ENCODE measurements at places on chromosomes 11 and 22.

GRCh38 chr11:64667154-64667745 lies 55.7 kb downstream of the NRXN2 start:
- no peak for DNase-seq

DNA sequence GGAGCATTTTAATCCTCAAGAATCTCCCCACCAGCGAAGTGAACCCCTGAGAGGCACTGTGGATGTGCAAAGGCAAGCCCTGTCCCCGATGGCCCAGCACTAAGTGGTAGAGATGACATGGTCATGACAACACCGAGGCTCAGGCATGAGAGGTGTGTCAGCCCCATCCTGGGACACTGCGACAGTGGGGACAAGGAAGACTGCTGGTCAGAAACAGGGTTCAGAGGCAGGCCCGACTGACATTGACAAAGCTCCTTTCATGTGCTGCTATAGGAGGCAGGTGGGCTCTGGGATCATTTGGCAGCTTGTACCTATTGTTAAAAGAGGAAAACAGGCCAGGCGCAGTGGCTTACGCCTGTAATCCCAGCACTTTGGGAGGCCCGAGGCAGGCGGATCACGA lies 54.3 kb upstream of the MYEOV start:
- no peak for DNase-seq

DNA sequence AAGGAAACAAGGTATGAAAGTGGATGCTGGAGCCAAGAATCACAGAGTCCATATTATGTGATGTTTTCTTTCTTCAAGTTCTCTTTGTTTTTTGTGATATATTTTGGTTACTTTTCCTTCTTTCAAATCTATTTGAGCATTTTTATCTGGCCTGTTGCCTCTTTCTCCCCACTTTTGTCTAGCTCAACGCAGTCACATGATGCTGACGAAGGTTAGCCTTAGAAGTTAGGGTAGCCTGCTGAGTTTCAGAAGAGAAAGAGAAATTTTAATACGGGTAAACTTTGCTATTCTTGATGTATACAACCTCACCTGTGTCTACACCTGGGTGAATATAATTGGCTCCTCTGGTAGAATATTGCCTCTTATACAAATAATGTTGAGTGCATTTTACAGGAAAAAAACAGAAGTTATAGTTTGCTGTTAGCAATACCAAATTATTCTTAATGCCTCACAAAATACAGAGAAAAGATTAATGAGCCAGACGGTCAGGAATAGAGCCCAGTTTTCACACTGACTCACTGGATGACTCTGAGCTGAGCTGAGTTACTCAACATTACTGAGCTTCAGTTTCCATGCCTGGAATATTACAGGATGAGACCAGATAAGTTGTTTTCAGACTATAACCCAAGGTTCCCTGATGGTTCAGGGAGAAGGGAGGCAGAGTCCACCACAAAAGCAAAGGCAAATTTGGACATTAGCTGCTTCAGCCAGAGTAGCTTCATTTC lies 161.6 kb upstream of the BDNF start:
- DNase-seq = no peak

- DNase-seq = no peak
These were observed 106.2 kb upstream of the USP47 start for GRCh38 chr11:11735586-11735985.

- no peak for DNase-seq
These were observed 3.5 kb upstream of the FERMT3 start for GRCh38 chr11:64202992-64203391.

- no peak for DNase-seq
These were observed 11.9 kb upstream of the NXF1 start for GRCh38 chr11:62817129-62817528.

GRCh38 chr22:42772647-42773046 lies 52.0 kb upstream of the A4GALT start:
- DNase-seq = no peak

GRCh38 chr11:6757373-6757967 lies 14.3 kb downstream of the OR2AG2 start:
- no peak for DNase-seq

DNA sequence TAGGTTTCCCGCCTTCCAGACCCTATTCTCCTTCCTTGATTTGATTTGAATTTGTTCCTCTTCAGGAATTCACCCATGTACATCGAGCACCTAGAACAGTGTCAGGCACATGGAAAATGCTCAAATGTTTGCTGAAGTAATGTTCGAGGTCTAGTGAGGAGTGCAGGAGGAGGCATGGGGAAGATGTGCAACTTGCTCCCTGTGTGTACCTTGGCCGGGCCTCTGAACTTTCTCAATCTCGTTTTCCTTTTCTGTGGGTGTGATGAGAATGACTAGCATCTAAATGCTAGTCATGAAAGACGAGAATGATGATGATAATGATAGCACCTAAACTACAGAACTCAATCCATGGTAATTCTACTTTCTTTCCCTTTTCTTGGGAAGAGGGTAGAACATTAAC lies 279.1 kb upstream of the PLET1 start:
- no peak for DNase-seq

DNA sequence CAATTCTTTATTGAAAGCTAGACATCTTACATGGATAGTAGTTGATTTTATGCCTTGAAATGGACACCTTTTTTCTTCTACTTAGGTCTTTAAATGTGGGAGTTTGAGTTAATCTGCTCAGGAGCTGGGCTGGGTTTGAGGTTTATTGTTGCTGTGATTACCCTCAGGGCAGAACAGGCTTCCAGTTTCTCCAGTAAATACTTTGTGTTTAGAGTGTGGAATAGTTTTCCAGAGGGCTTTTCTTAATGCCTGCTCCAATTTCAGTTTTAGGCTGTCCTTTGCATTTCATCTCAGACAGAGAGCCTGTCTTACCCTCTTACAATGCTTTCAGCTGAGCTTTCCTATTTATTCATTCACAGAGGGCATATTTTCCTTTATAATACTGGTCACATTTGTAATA lies 69.9 kb upstream of the ADORA2A start:
- no peak for DNase-seq

DNA sequence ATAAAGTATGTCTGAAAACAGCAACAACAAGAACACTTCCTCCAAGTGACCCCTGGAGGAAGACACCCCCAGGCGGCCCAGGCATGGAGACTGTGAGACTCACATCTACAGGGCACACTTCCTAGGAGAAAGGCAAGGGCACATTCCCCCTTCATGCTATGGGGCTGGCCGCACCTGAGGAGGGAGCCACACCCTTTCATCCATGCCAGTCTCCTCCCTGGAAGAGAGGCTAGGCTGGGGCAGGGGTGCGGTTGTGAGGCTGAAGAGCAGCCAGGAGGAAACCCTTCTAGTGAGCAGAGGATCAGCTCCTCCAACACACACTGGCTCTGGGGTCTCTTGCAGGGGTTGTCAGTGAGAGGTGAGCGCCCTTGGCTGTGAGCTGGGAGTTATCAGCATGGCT lies 678.8 kb downstream of the NTM start:
- DNase-seq = no peak

DNA sequence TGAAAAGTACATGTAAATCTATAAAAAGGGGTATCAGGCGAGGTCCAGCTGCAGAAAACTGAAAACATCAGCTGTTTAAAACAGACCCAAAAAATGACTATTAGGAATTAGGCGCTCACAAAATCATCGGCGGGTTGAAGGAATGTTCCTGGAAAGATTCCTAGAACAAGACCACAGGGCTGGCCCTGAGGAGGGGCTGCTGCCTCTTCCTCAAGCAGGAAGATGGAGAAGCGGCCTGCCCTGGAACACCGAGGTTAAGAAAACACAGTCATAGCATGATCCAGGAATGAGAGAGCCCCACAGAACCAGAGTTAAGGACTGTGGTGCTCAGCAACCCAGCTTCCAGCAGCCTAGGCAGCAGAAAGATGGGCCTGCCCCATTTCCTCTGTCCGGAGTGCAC lies 78.4 kb downstream of the C11orf91 start:
- no peak for DNase-seq

DNA sequence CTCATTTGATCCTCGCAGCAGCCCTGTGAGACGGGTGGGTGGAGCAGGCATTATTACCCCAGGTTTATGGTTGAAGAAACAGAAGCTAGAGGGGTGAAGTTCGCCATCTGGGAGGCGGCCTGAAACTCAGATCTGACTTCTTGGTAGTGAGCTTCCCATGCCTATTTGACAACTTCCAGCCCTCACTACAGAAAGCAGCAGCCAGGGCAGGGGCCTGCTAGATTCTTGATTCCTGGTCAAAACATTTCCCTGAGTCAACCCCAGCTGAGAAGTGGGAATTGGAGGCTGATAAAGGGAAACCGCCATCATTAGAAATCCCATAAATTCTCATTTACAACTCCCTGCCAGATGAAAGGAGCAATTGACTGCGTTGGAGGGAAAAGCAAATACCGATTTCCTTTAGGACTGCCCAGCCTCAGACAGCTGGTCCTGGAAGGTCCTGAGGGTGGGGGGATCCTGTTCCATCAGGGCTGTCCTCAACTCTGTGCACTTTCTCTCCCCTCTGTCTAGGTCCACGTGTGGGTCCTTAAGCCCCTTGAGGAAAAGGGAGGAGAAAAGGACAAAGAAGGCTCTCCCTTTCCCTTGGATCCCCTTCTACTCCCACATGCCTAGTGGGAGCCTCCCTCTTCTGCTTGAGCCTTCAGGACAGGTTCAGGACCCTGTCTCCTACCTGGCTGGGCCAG lies 10.2 kb upstream of the NECTIN1 start:
- DNase-seq = no peak

- no peak for DNase-seq
These were observed 37.1 kb downstream of the IGHMBP2 start for GRCh38 chr11:68940651-68941323.

- no peak for DNase-seq
These were observed 63.6 kb downstream of the CD82 start for GRCh38 chr11:44628730-44629700.

DNA sequence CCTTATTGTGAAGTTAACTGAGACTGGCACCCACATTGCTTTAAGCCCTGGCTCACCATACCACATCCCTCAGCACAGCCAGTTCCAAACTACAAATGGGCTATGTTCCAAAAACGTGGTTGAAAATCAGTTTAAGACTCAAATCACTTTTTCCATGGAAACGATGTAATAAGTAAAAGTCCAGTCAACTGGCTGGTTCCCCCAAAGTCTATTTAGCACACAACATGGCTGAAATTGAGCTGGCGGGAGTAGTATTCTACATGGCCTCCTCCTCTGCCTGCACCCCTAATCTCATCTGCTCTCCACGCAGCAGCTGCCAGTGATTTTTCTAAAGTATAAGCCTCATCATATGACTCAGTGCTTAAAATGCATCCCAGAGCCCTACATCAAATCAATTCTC lies 40.9 kb upstream of the BIRC3 start:
- DNase-seq = no peak

DNA sequence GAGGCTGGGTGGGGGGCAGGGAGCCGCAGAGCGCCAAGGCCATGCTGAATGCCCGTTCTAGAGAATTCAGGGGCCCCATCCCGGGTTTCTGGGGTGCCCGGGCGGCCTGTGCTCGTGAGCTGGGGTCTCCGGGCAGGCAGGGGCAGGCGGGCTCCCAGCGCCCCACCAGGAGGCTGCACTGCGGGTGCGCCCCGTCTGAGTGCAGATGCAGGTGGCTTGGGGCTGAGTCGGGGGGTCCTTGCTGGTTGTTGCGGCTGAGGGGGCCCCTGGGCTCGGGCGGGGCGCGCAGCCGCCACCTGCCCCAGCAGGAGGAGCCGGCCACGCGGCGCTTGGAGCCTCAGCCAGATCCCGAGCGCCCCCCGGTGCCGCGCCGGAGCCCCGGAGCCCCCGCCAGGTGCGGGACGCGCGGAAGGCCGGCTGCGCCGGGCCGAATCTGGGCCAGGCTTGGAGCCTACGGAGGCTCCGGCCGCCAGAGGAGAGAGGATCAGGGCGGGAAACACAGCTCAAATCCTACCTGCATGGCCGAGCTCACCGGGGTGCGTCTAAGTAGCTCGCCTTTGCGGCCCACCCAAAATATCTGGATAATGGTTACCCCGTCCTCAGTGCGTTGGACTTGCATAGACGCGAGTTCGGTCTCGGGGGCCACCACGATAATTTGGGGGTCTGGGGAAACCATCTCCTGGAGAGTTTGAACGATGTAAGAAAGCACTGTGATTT lies 590 bp upstream of the IGF2 start:
- DNase-seq = no peak

- DNase-seq = no peak
These were observed 22.3 kb downstream of the ARHGAP42 start for GRCh38 chr11:100709233-100709957.

- no peak for DNase-seq
These were observed 6.6 kb downstream of the RTL6 start for GRCh38 chr22:44491269-44492035.

- no peak for DNase-seq
These were observed 8.2 kb downstream of the CBX7 start for GRCh38 chr22:39144101-39144767.

DNA sequence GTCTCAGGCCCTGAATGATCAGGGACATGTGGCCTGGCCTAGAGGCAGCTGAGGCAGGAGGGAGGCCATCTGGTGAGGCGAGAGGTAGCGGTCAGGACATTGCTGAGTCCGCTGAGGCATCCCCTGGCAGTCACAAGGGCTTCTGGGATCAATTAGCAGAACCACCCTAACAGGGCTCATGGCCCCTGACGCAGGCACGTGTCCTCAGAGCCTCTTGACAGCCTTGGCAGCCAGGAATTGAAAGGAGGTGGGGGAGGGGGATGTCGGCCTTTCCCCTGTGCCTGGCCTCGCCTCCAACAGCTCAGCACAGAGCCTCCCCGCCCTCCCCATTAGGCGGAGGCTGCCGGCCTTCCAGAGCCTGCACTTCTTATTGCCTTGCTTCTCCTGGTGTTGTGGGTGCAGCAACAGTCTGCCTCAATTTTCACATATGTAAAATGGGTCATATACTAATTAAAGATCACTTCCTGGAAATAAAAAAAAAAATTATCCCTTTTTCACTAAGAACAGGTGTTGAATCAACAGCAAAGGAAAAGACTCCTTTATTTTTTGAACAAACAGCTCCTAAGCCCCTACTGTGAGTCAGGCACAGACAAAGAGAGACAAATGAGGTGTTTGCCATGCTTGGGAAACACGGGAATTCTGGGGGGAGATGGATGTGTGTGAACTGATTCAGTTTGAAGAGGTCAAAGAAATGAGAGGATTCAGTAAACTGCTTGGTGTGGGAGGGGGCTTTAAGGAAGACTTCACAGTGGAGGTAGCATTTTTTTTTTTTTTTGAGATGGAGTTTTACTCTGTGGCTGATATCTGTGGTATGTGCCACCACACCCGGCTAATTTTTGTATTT lies 55.3 kb downstream of the NFAM1 start:
- DNase-seq = no peak

- DNase-seq = no peak
These were observed 14.9 kb downstream of the PPM1F start for GRCh38 chr22:21937821-21938070.

- DNase-seq = no peak
These were observed 92.5 kb downstream of the DSCAML1 start for GRCh38 chr11:117704395-117705100.

Data from NCI-H1417 treated with DMSO at 0.1 percent for 48 hours (cell line).